ENCODE measurements at places on chromosomes 7 and 10.

GRCh38 chr7:57414852-57415251, 35.1 kb upstream of the ZNF716 start:
- DNase-seq = no peak
- no peaks in the 10 kb centered on the region for H3K4me1 ChIP-seq
- H3K4me3 ChIP-seq = no peak overlapping the region
- no peaks in the 10 kb centered on the region for H3K36me3 ChIP-seq
- no peaks in the 10 kb centered on the region for H3K27me3 ChIP-seq

DNA sequence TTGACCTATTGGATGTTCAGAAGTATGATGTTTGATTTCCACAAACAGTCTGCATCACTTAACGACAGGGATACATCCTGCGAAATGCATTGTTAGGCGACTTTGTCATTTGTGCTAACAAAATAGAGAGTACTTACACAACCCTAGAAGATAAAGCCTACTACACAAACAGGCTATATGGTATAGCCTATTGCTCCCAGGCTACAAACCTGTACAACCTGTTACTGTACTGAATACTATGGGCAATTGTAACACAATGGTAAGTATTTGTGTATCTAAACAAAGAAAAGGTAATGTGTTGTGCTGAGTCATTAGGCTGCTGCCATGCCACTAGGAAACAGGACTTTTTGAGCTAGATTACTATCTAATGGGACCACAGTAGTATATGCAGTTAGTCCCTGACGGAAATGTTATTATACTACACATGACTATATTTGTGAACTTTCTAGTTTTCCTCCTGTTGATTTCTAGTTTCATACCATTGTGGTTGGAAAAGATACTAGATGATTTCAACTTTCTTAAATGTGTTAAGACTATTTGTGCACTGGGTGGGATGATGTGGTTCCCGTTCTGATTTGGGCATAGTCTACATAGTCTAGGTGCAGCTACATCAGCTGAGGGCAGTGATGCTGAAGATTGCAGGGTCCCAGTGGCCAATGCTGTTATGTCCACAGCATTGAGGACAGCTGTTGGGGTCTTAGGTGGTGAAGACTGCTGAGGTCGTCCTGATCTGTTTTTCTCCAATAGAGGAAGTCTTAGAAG, 161.7 kb downstream of the HTR7 start:
- no peak overlapping the region for H3K27ac ChIP-seq
- no peak overlapping the region for H3K4me3 ChIP-seq
- no peak for DNase-seq
- no peaks in the 10 kb centered on the region for H3K27me3 ChIP-seq
- no peaks in the 10 kb centered on the region for H3K36me3 ChIP-seq

GRCh38 chr10:104452977-104453376, 99.3 kb downstream of the CFAP58 start:
- DNase-seq = no peak
- H3K4me1 ChIP-seq = peaks cover 9% of the 10 kb centered on the region
- no peak overlapping the region for H3K4me3 ChIP-seq
- H3K27me3 ChIP-seq = no peaks in the 10 kb centered on the region
- no peak overlapping the region for H3K27ac ChIP-seq

DNA sequence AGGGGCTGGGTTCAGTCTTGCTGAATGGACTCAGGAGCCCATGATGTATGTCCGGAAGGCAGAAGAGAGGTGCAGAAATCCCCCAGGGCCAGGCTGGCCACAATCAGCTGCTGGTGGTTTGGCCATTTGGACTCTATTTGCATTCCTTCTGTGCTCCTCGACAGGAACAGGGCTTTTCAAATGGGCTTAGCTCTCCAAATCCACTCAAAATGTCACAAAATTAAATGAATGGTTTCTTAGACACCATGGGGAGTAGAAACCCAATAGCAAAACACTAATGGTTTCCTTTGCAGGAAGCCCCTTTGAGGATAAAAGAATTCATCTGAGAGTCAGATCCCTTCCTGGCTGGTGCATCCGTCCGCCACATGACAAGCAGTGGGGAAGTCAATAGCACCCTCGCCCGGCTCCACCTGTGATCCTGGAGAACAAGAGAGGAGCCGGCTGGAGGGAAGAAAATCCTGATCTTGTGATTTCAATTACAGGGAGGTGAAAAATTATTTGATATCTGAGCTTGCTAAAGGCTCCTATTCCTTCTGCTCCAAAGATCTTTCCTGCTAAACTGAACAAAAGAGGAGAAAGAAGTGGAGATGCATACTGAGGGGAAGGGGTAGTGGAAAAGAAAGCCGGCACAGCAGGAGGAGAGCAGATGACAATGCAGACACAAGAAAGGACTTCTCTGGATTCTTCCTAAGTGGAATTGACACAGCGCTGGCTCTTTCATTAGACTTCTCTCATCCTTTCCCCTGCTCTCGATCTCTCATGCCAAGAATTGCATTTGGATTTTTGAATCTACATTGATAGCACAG, 190.7 kb downstream of the C7orf25 start:
- H3K27ac ChIP-seq = no peak overlapping the region
- H3K27me3 ChIP-seq = peaks cover 2% of the 10 kb centered on the region
- H3K4me1 ChIP-seq = peaks cover 21% of the 10 kb centered on the region
- H3K36me3 ChIP-seq = no peaks in the 10 kb centered on the region
- H3K4me3 ChIP-seq = no peak overlapping the region

- no peaks in the 10 kb centered on the region for H3K36me3 ChIP-seq
- DNase-seq = no peak
- H3K27me3 ChIP-seq = no peaks in the 10 kb centered on the region
- H3K27ac ChIP-seq = no peak overlapping the region
- peaks cover 34% of the 10 kb centered on the region for H3K4me1 ChIP-seq
These were observed 96.3 kb upstream of the NEBL start for GRCh38 chr10:20993389-20993788.

GRCh38 chr7:151885202-151885580, 8.3 kb upstream of the PRKAG2 start:
- no peak overlapping the region for H3K27ac ChIP-seq
- no peaks in the 10 kb centered on the region for H3K36me3 ChIP-seq
- H3K27me3 ChIP-seq = peaks cover 86% of the 10 kb centered on the region
- no peak overlapping the region for H3K4me3 ChIP-seq
- peaks cover 20% of the 10 kb centered on the region for H3K4me1 ChIP-seq
- no peak for DNase-seq

DNA sequence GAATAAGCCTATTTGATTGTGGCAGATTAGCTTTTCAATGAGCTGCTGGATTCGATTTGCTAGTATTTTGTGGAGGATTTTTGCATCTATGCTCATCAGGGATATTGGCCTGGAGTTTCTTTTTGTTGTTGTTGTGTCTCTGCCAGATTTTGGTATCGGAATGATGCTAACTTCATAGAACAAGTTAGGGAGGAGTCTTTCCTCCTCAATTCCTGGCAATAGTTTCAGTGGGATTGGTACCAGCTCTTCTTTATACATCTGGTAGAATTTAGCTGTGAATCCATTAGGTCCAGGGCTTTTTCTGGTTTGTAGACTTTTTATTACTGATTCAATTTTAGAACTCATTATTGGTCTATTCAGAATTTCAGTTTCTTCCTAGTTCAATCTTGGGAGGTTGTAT, 43.4 kb upstream of the KLF14 start:
- DNase-seq = no peak
- no peaks in the 10 kb centered on the region for H3K4me1 ChIP-seq
- no peak overlapping the region for H3K4me3 ChIP-seq

- no peaks in the 10 kb centered on the region for H3K36me3 ChIP-seq
- peaks cover 23% of the 10 kb centered on the region for H3K4me1 ChIP-seq
- no peak overlapping the region for H3K27ac ChIP-seq
- peaks cover 9% of the 10 kb centered on the region for H3K27me3 ChIP-seq
- DNase-seq = no peak
These were observed 234.7 kb upstream of the GLI3 start for GRCh38 chr7:42471573-42472174.

DNA sequence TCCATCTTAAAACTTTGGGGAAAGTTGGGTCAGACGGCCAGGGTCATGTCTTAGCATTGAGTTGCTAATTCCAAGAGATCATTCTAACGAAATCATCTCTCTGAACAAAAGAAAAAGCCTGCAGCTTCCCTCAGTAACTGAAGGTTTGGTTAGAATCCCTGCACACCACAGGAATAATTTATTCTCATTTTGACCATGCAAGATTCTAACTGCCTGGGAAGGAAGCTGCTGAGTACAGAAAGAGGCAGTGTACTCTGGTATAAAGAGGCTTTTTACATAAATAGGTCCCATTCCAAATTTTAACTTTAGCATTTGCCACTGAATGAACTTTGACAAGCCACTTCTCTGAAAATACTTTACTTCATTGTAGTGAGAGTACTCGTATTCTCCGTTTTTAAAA, 76.9 kb upstream of the RSBN1L start:
- peaks cover 61% of the 10 kb centered on the region for H3K36me3 ChIP-seq
- no peaks in the 10 kb centered on the region for H3K4me1 ChIP-seq
- no peaks in the 10 kb centered on the region for H3K27me3 ChIP-seq
- DNase-seq = no peak
- no peak overlapping the region for H3K27ac ChIP-seq

- peak overlapping the region; percentile 71 for H3K27ac ChIP-seq
- H3K27me3 ChIP-seq = no peaks in the 10 kb centered on the region
- H3K4me1 ChIP-seq = peaks cover 58% of the 10 kb centered on the region
- DNase-seq = no peak
These were observed 5.6 kb downstream of the POR start for GRCh38 chr7:75920431-75921161.

- no peak overlapping the region for H3K4me3 ChIP-seq
- no peaks in the 10 kb centered on the region for H3K27me3 ChIP-seq
- peaks cover 42% of the 10 kb centered on the region for H3K36me3 ChIP-seq
- DNase-seq = no peak
- H3K27ac ChIP-seq = no peak overlapping the region
These were observed 215.8 kb upstream of the CCDC6 start for GRCh38 chr10:60122190-60122589.

GRCh38 chr10:61010863-61011262, 66.9 kb upstream of the RHOBTB1 start:
- H3K27me3 ChIP-seq = no peaks in the 10 kb centered on the region
- no peaks in the 10 kb centered on the region for H3K36me3 ChIP-seq
- DNase-seq = no peak
- H3K4me3 ChIP-seq = no peak overlapping the region
- no peak overlapping the region for H3K27ac ChIP-seq

GRCh38 chr10:68665841-68666240, 55.2 kb upstream of the CCAR1 start:
- no peak for DNase-seq
- H3K4me1 ChIP-seq = no peaks in the 10 kb centered on the region
- H3K4me3 ChIP-seq = no peak overlapping the region
- peaks cover 54% of the 10 kb centered on the region for H3K36me3 ChIP-seq

- no peak overlapping the region for H3K4me3 ChIP-seq
- H3K27me3 ChIP-seq = no peaks in the 10 kb centered on the region
- H3K36me3 ChIP-seq = peaks cover 41% of the 10 kb centered on the region
- no peak for DNase-seq
- no peaks in the 10 kb centered on the region for H3K4me1 ChIP-seq
- H3K27ac ChIP-seq = no peak overlapping the region
These were observed 9.8 kb downstream of the MAPK8 start for GRCh38 chr10:48316236-48316635.

GRCh38 chr7:21064698-21065648, 278.3 kb upstream of the SP8 start:
- H3K36me3 ChIP-seq = no peaks in the 10 kb centered on the region
- DNase-seq = no peak
- no peaks in the 10 kb centered on the region for H3K27me3 ChIP-seq
- no peak overlapping the region for H3K27ac ChIP-seq
- H3K4me3 ChIP-seq = no peak overlapping the region
- peaks cover 6% of the 10 kb centered on the region for H3K4me1 ChIP-seq

GRCh38 chr7:43449577-43449976, 133.3 kb upstream of the STK17A start:
- H3K4me1 ChIP-seq = peaks cover 16% of the 10 kb centered on the region
- no peak overlapping the region for H3K4me3 ChIP-seq
- no peaks in the 10 kb centered on the region for H3K27me3 ChIP-seq
- no peaks in the 10 kb centered on the region for H3K36me3 ChIP-seq

DNA sequence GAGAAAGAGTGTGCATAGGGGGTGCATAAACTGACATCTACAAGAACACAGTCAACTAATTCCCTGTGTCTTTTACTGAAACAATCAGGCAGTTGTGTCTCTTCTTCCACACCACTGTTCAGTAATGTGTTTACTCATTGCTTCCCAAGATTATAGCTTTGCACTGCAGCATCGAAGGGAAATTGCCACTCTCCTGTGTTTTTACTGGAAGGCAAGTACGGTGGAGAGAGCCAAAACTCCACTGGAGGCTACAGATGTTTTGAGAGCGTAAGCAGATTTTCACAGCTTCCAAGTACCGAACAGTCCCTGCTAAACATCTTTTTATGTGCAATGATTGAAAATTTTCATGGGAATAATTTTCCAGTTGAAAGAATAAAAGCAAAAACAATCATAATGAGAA, 510.5 kb upstream of the AKR1E2 start:
- peaks cover 3% of the 10 kb centered on the region for H3K27me3 ChIP-seq
- no peak overlapping the region for H3K27ac ChIP-seq
- H3K4me3 ChIP-seq = no peak overlapping the region
- H3K36me3 ChIP-seq = no peaks in the 10 kb centered on the region
- no peak for DNase-seq
- H3K4me1 ChIP-seq = peaks cover 3% of the 10 kb centered on the region

GRCh38 chr10:484925-485661, 204.4 kb downstream of the DIP2C start:
- DNase-seq = no peak
- H3K36me3 ChIP-seq = peaks cover 32% of the 10 kb centered on the region
- no peaks in the 10 kb centered on the region for H3K27me3 ChIP-seq
- H3K4me1 ChIP-seq = peaks cover 39% of the 10 kb centered on the region
- no peak overlapping the region for H3K27ac ChIP-seq
- H3K4me3 ChIP-seq = no peak overlapping the region

- H3K4me3 ChIP-seq = no peak overlapping the region
- no peak overlapping the region for H3K27ac ChIP-seq
- no peak for DNase-seq
- H3K36me3 ChIP-seq = no peaks in the 10 kb centered on the region
- H3K4me1 ChIP-seq = peaks cover 25% of the 10 kb centered on the region
These were observed 60.2 kb downstream of the WIPF3 start for GRCh38 chr7:29866490-29866930.

DNA sequence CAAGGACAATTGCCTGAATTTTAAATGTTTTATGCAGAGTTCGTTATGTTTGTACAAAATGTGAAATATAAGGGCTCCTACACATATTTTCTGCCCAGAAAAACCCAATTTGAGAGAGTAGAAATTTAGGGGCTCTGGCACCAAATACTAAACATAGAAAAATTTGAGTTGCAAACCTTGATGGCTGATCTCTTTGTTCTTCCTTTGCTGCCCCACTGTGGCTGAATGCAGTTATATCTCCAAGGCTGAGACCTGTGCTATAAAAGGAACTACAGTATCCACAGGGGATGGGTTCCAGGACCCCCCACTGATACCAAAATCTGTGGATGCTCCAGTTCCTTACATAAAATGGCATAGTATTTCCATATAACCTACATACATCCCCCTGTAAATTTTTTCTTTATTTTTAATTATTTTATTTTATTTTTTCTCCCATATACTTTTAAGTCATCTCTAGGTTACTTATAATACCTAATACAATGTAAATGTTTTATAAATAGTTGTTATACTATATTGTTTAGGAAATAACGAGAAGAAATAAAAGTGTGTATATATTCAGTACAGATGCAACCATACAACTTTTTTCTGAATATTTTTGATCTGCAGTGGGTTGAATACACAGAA, 22.5 kb downstream of the CFAP43 start:
- no peak overlapping the region for H3K27ac ChIP-seq
- H3K27me3 ChIP-seq = no peaks in the 10 kb centered on the region
- H3K36me3 ChIP-seq = peaks cover 8% of the 10 kb centered on the region
- H3K4me3 ChIP-seq = no peak overlapping the region
- H3K4me1 ChIP-seq = peaks cover 10% of the 10 kb centered on the region
- DNase-seq = peak; percentile 34

GRCh38 chr10:101152316-101152715, 21.2 kb downstream of the TLX1 start:
- H3K27ac ChIP-seq = no peak overlapping the region
- peaks cover 100% of the 10 kb centered on the region for H3K27me3 ChIP-seq

All from nephron progenitor cell (in vitro differentiated cells).